ENCODE measurements at places on chromosomes 2 and 18.

- no peak for DNase-seq
Observed at GRCh38 chr2:219538504-219538951, 5.1 kb downstream of the CHPF start.

DNA sequence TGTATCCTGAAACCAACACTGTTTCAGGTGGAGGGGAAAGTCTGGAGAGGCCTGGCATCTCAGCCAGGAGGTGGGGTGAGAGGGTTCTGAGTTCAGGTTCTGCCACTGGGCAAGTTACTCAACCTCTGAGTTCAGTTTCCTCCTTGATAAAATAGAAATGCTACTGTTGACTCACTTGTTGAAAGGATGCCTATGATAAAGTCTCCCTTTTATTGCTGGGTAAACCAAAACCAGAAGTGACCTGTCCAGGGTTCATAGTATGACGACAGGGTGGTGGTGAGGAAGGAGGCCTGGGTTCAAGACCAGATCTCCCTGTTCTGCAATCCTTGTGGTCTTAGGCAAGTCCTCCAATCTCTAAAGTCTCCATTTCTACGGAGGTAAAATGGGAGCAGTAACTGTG is 232.7 kb downstream of the PRKCE start:
- DNase-seq, result no peak

GRCh38 chr2:70474256-70474848 is 79.3 kb downstream of the TGFA start:
- no peak for DNase-seq

- no peak for DNase-seq
Observed at GRCh38 chr2:129936334-129936934, 43.0 kb upstream of the RAB6C start.

DNA sequence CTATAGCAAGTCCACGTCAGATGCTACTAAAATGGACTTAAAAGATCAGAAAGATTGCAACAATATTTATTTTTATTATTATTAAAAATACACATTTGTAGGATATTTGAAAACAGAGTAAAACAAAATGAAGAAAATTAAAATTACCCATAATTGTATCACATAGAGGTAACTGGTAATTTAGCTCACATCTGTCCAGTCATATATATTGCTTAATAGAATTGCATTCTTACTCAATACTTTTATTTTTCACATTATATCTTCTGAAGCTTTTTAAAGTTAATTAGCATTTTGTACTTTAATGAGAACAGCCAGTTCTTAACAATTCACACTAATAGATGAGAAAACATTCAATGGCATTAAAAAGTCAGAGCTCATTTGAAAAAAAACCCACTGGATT is 11.5 kb upstream of the RNF144A start:
- DNase-seq, result no peak

- no peak for DNase-seq
Observed at GRCh38 chr2:37881397-37881796, 43.7 kb upstream of the RMDN2 start.

DNA sequence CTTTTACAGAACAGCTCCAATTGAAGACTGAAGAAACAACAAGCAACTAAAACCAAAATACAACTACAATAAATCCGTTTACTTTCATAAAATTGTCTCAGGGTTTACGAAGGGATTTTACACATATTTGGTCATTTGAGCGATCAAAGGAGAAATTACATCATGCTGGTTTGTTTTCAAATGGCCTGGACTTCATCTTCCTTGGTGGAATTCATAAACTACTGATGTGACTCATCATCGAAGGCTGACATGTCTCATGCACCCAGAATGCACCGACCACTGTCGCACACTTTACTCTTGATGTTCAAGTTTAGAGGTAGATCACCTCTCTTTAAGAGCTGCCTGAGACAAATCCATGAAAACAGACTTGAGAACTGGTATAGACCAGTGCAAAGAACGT is 25.6 kb upstream of the PMAIP1 start:
- no peak for DNase-seq

- DNase-seq, result no peak
Observed at GRCh38 chr2:142946941-142947340, 69.5 kb downstream of the KYNU start.

DNA sequence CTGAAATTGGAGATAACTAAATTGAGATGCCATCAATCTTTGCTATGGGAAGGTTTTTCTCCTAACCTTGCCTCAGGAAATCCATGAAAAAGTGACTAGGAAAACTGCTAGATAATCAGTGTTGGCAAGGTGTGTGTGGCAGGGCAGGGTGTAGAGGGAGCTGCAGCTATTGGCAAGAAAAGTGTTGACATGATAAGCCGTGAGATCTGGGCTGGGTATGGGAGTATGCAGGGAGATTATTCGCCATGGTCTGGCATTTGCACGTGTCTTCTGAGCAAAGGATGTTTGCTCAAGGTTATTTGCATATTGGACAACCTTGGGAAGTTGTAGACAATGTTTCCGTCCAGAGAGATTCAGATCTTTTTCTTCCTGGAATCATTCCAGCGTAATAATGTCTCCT is 74.7 kb downstream of the SERPINB8 start:
- no peak for DNase-seq

DNA sequence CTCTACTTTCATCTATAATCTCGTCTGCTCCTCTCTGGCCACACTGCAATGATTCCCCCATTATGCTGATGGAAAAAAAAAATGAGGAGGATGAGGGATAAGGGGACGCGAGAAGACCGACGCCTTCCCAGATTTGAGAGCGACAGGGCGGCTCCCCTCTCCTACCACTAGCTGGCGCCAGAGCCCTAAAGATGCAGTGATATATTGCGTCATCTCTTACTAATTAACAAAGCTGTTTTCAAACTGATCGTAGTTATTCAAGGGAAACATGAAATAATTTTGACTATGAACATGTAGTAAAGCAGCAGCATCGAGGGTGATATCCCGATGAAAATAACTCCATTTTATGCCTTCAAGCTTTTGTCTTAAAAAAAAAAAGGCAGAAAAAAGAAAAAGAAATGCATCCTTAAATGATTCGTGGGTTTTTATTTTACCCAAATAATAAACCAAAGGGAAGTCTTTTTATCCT is 48.0 kb upstream of the HNRNPA3 start:
- peak; percentile 67 for DNase-seq

DNA sequence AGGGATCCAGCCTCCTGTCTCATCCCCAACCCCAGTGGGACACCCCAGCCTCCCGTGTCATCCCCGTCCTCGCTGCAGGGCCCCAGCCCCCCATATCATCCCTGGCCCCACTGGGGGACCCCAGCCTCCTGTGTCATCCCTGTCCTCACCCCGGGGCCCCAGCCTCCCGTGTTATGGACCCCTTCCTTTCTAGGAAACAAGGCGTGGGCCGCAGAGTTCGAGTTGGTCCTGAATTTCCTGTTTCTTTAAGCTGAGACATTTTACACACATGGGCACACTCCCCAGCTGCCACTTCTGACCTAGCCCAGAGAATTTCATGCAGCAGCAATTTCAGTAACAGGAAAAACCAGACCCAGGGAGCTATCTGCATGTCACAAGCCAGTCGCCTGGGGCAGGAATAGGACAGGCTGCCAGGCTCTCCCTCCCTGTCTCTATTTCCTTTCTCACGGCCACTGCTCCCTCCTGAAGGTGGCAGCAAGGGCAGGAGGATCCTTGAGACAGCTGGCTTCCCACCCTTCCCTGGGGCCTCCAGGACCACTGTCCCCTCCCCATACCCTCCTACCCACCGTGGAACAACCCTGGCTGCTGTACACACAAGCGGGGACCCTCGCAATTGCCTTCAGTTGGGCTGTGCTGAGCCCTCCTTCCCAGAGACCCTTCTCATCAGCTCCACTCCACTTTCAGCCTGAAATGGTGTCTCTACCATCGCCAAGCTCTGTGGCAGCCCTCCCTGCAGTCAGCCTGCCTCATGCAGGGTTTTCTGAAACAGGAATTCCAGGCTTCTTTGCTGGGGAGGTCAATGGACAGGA is 141.9 kb upstream of the ID2 start:
- no peak for DNase-seq

DNA sequence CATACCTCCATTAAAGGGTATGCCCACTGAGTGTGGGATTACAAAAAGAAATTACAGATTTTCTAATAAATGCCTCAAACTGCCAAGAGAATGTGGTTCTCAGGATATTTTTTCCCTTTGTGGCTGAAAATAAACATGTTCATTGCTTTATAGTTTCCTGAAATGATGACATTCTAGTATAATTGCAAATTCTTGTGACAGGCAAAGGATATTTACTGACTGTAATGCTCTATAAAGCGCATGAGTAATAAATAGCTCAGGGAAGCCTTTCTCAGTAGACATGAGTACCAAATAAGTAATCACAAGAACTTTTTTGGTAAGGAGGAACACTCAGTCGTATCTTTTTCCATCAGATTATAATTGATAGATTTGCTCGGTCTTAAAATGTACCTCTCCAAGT is 72.3 kb downstream of the FTCDNL1 start:
- no peak for DNase-seq

- no peak for DNase-seq
Observed at GRCh38 chr18:23036660-23037201, 98.6 kb upstream of the CABLES1 start.

- DNase-seq, result no peak
Observed at GRCh38 chr2:157874997-157875640, 1.0 kb downstream of the ACVR1 start.

DNA sequence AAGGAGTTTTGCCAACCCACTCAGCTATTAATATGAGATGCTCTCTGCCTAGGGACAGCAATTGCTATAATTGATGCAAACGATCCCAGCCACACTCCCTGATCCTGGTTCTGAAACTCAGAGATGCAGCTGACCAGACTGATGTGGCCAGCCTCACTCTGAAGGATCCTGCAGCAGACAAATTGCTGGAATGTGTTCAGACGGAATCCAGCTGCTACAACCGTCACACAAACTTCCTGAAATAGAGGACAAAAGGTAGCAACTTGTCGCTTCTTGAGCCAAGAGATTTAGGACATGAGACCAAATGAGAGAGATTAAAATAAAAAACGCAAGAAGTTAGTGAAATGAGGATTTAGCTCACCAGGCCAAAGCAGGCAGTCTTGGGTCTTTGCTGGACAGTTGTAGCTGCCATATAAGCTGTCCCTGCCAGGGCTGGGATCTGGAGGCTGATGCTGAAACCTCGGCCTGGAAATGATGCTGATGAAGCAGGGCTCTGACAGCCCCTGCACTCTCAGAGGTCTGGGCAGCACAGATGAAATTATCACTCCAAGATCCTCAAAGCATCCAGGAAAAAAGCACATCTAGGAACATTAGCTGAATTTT is 8.3 kb upstream of the YWHAQ start:
- no peak for DNase-seq

GRCh38 chr2:237073552-237073951 is 12.1 kb upstream of the COPS8 start:
- no peak for DNase-seq

- no peak for DNase-seq
Observed at GRCh38 chr2:172995323-172996244, 80.1 kb upstream of the MAP3K20 start.

DNA sequence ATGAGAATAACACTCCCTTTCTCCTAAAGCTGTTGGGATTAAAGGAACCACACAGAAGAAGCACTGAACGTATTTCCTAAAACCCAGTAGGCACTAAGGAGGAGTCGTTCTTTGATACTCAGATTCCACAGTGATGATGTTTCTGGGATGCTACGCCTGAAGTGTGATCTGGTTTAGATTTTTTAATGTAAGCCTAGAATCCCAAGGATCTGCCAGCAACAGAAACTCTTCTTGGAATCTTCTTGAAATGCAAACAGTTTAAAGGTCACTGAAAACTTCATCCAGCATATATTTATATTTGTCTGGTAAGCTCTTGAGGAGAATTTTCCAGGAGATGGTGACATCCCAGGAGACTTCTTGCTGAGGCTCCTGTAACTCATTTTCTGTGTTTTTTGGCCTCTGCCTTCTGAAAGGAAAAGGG is 247.6 kb upstream of the TRIB2 start:
- DNase-seq, result no peak

DNA sequence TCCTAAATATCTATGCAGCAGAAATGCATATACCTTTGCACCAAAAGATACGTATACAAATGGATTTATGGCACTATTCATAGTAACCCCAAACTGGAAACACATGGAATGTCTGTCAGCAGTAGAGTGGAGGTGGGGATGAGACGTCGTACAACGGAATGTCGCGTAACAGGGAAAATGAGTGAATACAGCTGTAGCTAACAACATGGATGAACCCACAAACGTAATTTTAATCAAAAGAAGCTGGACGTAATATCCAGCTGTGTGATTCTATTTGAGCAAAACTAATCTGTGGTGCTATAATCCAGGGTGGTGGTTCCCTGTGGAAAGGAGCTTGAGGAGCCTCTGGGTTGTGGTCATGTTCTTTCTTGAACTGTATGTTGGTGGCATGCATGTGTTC is 89.9 kb downstream of the MTA3 start:
- no peak for DNase-seq

DNA sequence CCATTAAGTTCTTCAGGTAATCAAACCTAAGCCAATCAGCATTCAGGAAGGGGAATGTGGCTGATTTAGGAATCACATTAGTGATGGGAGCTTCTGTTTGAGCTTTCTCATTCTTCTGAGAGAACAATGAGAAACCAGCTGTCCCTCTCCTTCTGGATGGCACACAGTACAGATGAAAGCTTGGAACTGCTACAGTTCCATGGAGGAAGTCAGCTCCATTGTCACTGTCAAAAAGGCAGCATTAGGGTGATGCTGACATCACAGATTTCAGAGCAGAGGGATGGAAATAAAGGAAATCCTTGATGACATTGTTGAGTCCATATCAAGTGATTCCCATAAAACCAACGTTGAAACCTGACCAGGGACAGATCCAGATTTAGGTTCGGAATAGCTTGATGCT is 36.1 kb upstream of the ACYP2 start:
- no peak for DNase-seq

DNA sequence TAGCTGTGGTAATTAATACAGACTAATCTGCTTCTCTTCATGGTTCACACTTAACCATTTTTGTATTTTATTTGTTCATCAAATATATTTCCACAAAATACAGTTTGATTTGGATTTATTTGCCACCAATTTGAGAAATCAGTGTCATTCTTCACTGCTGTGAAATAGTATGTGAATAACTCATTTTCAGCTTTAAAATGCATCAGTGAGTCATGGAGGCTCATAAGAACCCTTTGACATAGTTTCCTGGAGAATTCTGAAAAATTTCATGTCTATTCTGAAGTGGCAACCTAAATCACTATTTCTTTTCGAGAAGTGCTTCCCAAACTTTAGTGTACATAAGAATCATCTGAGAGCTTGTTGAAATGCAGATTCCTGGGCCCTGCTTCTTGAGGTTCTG is 1026.7 kb upstream of the ACVR2A start:
- DNase-seq, result no peak

GRCh38 chr18:9325716-9326115 is 8.9 kb upstream of the TWSG1 start:
- DNase-seq, result no peak

GRCh38 chr2:98806236-98806697 is 75.3 kb upstream of the MGAT4A start:
- no peak for DNase-seq

DNA sequence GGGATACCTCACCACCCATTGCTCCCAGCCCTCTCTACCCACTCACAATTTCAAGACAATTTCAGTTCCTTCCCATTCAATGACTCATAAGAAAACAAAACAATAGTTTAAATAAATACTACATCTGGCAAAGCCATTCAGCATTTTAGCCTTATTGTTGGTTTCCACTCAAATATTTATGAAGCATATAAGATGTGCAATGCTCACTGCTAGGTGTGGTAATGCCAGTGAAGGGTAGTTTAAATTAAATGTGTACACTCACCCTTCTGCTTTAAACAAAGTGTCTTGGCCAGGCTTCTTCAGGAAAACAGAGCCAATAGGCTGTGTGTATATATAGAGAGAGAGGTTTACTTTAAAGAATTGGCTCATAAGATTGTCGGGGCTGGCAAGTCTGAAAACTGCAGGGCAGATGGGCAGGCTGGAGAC is 37.0 kb downstream of the INO80C start:
- no peak for DNase-seq

GRCh38 chr18:60096428-60096827 is 196.6 kb downstream of the PMAIP1 start:
- no peak for DNase-seq
